ENCODE measurements at places on chromosomes 1 and 21.

DNA sequence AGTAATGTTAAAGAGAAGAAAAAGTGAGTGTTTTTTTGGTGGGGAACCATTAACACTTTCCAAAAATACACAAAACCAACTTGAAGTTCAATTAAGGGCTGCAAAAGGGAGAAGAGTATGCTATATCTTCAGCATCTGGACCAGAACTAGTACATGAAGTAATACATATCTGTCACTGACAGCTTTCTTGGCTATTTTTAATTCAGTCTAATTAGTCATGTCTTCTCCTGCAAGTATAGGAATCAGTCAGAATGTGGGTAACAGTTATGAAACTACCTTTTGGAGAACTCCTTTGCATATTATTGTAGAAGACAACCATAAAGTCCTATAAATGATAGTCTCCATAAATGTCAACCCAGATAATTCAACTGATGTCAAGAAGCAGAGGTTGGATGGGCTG is 901.2 kb downstream of the TTLL7 start:
- no peak for DNase-seq

GRCh38 chr1:22317231-22317919 is 134.3 kb upstream of the ZBTB40 start:
- DNase-seq, result no peak

DNA sequence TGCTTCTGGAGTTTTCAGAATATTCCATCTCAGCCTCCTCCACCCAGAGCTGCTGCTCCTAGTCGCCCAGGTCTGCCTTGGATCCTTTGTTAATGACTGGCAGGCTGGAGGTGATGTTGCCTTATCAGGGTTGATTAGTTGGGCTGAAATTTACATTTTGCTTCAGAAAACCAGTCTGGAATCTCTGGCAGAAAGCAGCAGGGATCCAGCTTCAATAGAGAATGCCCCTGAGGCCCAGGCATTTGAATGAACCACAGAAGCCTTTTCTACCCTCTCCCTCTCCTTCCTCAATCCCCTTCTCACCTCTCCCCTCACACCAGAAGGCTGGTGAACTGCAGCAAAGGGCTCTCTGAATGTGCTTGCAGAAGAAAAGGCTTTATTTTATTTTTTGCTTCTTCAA is 83.2 kb downstream of the PLXNA2 start:
- no peak for DNase-seq

- DNase-seq, result no peak
Observed at GRCh38 chr1:42793824-42794223, 9.0 kb downstream of the TMEM269 start.

DNA sequence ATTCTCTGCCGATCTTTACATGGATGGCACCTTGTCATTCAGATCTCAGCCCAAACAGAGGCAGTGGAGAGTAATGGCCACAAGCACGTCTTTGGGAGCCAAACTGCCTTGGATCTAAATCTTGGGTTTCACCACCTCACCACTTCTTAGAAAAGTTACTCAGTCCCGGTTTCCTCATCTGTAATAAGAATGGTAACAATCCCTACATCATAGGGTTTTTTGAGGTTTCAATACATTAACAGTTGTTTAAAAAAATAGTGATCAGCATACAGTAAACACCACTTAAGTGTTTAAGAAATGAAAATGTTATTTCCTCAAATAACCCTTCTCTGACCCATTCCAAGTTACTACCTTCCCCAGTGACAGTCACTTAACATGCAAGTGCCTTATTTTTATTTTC is 38.5 kb upstream of the KCNA3 start:
- DNase-seq, result no peak

GRCh38 chr21:45136500-45136899 is 62.1 kb downstream of the ADARB1 start:
- no peak for DNase-seq
